ENCODE measurements at places on chromosomes 2 and 18.

- DNase-seq: no peak
These were observed 188.1 kb downstream of the ZEB2 start for GRCh38 chr2:144331674-144332355.

GRCh38 chr18:13570216-13570615, 156.1 kb downstream of the FAM210A start:
- no peak for DNase-seq

DNA sequence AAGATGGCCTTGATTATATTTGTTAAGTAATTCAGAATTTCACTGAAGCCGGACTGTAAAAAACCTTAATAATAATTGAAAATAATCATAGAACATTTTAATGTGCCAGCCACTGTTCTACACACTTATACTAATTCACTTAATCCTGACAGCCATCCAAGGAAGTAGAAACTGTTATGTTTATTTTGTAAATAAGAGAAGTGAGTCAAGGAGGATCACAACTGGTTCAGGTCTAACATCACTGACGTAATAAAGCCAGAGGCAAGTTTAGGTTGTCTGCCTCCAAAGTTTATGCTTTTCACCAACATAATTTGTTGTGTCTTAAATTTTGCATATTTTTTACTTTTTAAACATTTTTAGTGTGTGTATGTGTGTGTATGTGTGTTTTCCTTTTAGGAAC, 436.1 kb downstream of the LRRTM4 start:
- no peak for DNase-seq

DNA sequence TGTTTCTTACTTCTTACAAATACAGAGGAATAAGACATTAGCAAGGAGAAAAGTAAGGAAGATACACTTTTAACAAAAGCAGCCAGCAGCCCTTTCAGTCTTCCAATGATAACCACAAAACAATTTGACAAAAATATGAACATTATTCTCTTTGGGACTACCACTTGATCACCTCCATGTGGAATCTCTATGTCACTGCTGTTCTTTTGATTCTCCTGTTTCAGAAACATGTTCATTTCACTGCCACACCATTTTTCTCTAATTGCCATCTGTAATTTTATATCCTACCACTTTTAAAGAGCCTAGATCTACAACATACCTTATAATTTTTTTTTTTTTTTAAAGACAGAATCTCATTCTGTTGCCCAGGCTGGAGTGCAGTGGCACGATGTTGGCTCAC, 10.9 kb downstream of the INO80D start:
- no peak for DNase-seq

DNA sequence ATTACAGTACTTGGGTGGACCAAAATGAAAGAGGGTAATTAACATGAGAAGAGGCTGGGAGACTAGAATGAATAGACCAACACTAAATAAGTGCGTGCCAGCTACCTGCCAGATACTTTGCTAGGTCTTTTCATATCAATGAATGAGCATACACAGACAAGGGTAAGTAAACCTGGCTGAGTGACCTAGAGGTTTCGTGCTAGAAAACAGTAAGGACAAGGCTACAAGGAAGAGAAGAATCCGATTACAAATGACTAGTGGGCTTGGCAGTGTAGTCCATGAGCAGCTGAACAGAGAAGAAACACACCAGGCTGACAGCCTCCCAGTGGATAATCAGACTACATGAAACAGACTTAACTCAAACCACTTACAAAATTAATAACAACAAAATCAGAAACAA, 64.6 kb downstream of the THADA start:
- no peak for DNase-seq

GRCh38 chr18:63307551-63308200, 11.9 kb downstream of the BCL2 start:
- DNase-seq: no peak

DNA sequence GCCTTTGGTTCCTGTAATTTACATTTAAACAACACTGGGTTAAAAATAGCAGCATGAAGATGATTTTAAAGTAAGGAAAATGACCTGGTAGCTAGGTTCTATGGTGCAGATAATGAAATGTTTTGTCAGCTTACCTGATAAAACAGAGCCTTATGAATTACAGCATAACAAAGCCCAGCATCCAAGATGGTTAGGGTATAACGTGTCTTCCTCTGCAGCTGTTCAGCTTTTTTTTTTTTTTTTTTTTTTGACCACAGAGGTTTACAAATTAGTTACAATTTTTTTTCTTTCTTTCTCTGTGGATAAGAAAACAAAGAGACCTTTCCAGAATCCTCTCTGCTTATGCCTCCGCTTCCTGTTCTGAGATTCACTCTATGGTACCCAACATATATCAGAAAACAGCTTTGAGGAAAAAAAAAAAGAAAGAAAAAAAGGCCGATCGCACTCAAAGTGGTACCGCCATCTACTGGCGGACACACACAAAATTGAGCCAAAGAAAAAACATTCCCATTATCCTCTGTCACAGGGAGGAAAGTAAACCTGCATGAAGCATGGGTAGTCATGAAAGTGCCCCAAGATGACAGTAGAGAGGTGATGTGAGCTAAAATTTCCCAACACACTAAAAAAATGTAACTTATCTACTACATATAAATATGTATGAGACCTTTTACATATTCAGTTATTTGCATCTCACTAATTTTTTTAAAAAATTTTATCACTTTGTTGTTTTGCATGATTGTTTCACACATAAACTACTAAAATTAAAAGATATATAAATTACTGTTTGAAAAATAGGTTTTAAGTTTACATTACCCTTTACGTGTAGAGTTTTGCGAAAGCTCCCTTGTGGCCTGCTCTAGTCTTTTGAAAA, at the start of gene SCN3A:
Gene SCN3A, minus strand, starts transcription at position 362 of the 871 bp plus-strand sequence. CDS start 27,656 bp downstream, outside the sequence.
- DNase-seq: peak; percentile 44

- DNase-seq: no peak
These were observed 131.6 kb upstream of the FN1 start for GRCh38 chr2:215567504-215567903.

DNA sequence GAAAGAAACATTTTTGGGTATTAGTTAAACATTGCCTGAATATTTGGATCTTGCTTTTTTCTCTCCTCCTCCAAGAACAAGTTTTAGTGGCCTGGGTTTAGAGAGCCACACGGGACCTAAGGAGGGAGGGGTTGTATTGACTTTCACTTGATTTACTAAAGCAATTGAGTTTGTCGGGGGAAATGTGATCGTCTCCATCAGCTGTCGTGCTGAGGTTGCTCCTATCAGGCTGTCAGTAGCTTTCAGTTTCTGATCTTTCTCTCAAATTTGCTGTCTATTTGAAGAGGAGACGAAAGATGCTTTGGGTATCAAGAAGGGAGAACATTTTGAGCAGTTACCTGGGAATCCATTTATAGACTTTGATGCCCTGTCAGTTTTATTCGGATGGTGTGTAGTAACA, 106.0 kb downstream of the SETBP1 start:
- no peak for DNase-seq

DNA sequence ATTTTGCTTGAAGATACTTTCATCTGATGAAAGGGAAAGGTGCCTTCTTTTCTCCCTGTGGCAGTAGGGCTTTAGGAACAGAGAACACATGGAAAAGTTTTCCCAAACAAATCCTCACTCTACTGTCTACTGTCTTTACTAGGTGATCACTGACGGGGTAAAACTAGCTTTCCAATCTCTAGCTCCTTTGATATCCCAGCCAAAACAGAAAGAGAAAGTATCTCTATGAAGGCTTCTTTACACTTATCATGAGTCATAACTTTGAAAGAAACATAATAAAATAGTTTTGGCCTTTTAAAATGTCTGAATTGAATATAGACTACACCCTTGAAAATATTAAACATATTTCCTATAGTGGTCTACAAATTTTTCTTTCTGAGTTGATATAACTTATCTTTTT, 214.5 kb downstream of the DSEL start:
- DNase-seq: no peak

DNA sequence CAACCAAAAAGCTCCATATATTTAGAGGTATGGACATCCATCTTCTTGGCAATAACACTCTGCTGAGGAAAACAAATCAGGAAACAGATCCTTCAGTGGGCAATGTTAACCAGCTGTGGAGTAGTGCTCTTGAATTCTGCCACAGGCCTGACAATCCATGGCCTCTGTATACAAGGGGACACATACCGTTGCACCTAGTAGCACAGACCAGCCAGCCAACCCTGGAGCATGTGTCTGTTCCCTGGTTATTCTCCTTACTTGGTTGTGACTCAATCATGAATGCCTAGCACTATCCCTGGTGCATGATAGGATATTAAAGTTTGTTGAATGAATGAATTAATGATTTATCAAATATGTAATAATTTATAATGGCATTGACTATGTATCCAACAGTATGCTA, 261.4 kb upstream of the MGAT5 start:
- DNase-seq: no peak

- DNase-seq: no peak
These were observed 92.7 kb upstream of the PXDN start for GRCh38 chr2:1837022-1837421.

All from urothelium cell line (cell line).